ENCODE measurements at places on chromosomes 16 and 17.

DNA sequence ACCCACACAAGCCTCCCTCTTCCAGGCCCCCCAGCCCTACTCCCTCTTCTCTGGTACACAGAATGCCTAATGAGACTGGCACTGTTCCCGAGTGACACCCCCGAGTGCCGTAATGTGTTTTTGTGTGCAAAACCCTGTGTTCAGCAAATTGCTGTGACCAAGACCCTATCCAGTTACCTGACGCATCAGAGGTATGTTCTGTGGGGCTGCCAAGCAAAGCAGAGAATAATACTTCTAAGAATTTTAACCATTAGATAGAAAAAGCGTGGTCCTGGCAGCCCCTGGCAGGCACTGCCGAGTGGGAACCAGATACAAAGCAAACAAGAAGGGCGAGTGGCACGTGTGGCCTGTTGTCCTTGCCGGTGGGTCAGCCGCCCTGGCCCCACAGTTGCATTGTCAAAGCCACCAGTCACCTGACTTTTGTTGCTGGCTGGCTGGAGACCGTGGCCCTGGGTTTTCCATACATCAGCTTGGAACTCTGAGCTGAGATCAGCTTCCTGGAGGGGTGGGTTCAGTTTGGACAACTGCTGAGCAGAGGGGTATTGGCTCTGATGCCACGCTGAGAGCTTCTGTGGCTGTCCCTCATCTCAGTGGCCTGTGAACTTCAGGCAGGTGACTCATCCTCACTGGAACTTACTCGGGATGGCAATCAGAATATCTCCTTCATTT is 69.1 kb upstream of the BRD7 start:
- DNase-seq = no peak

DNA sequence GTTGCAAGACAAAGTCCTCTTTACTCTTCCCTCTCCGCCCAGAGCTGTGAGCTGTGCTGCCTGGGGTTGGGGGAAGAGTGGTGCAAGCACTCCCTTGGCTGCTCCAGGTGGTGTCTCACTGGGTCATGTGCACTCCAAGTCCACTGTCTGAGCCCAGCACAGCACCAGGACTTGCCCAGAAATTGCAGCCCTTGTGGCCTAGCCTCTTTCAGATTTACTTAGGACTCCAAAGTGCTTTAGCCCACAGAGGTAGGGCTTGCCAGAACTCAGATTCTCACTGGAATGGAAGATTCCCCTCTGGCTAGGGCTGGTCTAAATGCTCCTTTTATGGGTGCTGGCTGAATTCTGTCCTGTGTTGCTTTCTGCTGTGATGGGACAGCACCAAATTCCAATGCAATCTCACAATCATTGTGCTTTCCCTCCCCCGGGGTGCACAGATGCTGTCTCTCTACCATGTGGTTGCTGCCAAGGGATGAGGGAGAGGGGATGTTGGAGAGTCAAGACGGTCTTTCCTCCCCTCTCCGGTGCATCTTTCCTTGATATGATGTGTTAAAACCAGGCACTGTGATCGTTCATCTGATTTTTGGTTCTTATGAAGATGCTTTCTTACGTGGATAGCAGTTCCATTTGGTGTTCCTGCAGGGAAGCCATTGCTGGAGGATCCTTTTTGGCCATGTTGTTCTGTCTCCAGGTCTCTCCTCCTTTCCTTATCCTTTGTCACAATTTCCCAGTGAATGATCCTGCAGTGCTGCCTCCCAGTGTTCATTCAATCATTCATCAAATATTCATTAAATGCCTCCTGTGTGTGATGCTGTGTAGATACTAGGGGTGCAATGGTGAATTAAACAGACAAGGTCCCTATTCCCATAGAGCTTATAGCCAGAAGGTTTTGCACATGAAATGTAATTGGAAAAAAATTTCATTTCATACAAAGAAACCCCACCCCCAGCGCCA is 216.3 kb downstream of the SPECC1 start:
- DNase-seq = no peak

DNA sequence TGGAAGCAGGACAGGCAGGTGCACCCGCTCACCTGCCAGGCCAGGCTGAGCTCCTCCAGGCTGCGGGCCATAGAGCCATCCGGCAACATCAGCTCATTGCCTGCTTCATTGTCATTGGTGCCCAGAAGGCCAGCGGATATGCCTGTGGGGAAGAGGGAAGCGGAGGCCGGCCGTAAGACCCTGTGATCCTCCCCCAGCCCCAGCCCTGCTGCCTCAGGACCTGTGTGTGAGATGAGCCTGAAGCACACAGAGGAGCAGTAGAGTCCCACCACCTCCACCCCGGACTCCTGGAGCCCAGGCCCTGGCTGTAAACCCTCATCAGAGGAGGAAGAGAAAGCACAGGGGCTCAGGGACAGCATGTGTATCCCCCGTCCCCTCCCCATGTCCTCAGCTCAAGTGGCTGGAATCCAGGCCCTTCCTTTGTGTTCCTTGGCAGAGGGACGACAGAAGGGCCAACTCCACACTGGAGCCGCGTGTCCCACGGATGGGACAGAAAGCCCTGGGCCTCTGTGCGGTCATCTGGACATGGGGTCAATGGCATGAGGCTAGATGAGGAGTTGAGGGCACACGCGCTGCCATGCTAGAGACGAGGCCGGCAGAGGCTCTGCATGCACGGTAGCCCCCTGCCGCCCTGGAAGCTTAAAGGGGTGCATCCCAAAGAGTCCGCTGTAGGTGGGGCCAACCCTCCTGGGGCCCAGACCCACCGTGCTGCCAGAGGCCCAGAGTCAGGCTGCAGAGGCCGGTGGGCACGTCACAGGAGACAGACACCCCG is 39.1 kb downstream of the RMI2 start:
- DNase-seq = no peak

GRCh38 chr16:22141767-22142166 is 20.5 kb upstream of the SDR42E2 start:
- DNase-seq = peak; percentile 18

GRCh38 chr17:179781-180380 is 1.6 kb downstream of the DOC2B start:
- DNase-seq = peak; percentile 36

DNA sequence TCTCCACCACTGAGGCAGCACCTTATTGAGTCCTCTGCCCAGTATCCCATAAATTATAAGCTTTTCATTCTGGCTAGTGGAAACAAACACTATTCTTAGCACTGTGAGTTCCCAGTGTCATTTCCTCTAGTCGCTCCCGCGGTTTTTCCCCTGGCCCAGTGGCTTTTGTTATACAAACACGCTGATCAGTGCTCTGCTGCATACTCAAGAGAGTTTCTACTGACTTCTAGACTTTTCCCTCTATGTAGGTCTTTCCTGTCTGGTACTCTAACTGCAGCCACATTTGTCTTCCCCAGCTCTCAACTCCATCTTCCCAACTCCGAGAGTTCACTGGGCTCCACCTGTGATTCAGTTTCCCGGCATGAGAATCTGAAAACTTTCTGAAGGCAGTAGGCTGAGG is 556.6 kb upstream of the SALL1 start:
- no peak for DNase-seq

DNA sequence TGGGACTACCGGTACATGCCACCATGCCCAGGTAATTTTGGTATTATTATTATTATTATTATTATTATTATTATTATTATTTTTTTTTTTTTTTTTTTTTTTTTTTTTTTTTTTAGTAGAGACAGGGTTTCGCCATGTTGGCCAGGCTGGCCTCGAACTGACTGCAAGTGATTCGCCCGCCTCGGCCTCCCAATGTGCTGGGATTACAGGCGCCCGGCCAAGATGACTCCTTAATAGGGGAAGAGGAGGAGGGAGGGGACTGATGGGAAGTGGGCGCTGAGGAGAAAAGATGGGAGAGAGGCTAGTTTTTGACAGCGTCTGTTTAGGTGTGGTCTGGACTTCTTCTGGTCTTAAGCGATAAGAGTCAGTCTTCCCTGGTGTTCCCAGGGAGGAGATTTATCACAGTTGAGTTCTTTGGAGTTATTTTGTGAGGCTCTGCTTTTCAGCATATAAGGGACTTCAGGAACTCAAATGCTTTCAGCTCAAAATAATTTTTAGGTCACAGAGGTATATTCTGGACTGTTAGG is 34.4 kb upstream of the SLC5A10 start:
- no peak for DNase-seq

DNA sequence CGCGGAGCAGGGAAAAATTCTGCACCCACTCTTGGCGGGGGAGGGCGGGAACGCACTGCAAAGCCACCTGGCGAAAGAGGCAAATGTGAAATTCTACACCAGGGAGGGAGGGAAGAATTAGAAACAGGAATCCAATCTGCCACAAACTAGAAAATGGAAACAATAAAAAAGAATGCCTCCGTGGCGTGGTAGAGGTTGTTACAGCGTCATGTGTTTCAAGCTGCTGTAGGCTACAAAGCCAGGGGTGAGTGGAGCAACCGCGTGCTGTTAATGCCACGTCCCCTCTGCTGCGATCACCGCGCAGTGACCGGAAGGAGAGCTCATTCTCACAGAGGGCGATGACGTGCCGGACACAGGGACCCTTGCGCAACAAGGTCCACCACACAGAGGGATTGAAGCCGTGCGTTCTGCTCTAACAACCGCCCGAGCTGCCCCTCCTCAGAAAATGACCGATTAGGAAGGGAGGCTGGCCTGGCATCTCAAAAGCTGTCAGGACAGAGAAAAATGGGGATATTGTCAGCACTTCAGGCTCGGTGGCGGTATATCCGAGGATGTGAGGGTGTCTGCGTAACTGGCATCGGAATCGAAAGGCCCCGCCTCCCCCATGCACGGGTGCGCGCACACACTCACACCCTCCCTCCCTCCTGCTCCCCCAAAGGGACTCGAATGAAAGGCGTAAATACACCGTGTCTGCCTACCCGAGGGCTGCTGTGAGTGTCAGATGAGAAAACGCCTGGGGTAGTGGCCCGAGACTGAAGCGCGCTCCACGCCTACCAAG is 70.8 kb upstream of the TNRC6C start:
- DNase-seq = no peak

DNA sequence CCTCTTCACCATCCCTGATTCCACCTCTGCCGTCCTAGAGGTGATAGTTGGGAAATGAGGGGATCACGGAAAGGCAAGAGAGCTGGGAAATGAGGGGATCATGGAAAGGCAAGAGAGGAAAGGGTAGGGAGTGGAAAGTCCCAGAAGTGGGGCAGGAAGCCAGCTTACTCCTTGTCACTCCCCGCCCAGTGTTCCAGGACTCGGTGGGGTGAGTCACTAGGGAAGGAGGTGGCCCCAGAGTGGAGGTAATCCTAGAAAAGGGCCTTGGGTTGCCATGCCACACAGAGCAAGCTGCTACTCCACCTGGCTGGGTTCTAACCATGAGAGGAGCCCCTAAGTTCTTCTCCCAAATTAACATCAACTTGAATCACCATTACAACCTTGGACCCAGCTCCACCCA is 14.8 kb downstream of the ALOXE3 start:
- DNase-seq = no peak

DNA sequence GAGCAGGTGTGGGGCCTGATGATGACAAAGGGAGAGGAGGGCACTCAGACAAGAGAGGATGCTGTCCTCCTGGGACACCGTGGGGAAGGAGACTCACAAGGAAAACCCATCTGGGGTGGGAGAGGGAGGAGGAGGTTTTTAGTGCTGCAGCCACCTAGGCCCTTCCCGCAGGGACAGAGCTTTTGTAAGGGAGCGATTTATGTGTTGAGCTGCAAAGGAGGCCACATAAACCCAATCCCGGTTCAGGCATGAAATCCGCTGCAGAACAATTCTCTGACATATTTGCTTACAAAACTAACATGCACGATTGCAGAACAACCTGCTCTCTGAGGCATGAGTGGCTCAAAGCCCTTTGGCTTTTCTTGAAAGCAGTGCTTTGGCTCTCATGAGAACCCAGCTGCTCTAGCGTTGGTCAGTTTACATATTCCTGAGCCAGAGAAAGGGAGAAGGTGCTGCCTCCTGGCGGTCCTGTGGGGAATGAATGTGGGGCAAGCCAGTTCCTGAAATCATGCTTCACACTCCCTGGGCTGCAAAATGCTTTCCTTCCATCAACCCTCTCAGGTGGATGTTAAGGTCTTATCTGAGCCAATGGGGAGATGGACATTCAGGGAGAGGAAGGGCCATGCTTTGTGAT is 122.4 kb upstream of the NLRP1 start:
- peak; percentile 37 for DNase-seq

DNA sequence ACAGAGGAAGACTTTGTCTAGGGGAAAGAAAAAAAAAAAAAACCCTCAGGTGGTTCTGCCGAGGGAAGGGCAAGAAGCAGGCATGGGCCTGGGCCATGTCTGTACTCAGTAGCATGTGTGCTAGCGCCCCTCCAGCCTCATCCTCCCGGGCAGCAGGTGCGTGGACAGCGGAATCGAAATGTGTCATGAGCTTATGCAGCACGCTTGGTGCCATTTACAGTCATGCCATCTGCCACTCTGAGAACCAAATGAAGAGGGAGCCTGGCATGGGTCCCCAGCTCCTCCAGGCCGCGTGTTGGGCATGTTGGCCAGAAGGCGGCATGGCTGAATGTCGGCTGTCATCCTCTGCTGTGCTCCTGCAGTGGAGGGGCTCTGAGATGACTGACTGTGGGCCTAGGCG is 31.4 kb downstream of the CRAMP1 start:
- DNase-seq = no peak

All from SK-N-DZ (cell line).